Colonic mucosa (tissue), 4 donors: ENCODE measurements at places on chromosomes 13 and 19. TPM values are rescaled to one million over a fixed set of nuclear protein-coding genes. Genes with fewer than 3 reads are reported as not detected.
A peak's percentile ranks its signal among the peaks of the same experiment; 100 is the strongest.

Gene NKG7
- 2.3 TPM for total RNA-seq

Gene FFAR2
- 0.82 TPM for total RNA-seq

Gene GPR12
- total RNA-seq, result 0.30 TPM

Gene MEDAG
- total RNA-seq, result 2.6 TPM

Gene CYP2S1
- 152 TPM for total RNA-seq

Gene PPM1N
- total RNA-seq, result 1.7 TPM

Gene LRRC25
- total RNA-seq, result 3.9 TPM

Gene PRR22
- total RNA-seq, result 1.4 TPM

Gene PNMA8C
- total RNA-seq, result 0.08 TPM

Gene KRTDAP
- total RNA-seq, result not detected

Gene SIGLEC14
- total RNA-seq, result 1.5 TPM

DNA sequence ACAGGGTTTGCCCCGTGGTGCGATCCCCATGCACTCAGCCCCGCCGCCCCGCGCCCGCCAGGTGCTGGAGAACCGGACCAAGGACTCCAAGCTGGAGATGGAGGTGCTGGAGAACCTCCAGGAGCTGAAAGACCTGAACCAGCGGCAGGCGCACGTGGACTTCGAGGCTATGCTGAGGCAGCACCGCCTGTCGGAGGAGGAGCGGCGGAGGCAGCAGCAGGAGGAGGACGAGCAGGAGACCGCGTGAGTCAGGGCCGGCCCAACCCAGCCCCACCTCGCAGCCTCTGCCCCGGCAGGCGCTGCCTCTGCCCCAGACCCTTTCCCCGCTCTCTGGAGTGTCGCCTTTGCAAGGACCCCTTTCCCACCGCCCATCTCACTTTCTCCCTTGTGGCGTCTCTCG, 11.3 kb downstream of the YJU2 start:
- H3K4me3 ChIP-seq, result no peak overlapping the region
- no peak overlapping the region for H3K27ac ChIP-seq
- H3K27me3 ChIP-seq, result no peaks in the 10 kb centered on the region
- no peak for DNase-seq
- H3K4me1 ChIP-seq, result no peaks in the 10 kb centered on the region
- peaks cover 11% of the 10 kb centered on the region for H3K36me3 ChIP-seq

DNA sequence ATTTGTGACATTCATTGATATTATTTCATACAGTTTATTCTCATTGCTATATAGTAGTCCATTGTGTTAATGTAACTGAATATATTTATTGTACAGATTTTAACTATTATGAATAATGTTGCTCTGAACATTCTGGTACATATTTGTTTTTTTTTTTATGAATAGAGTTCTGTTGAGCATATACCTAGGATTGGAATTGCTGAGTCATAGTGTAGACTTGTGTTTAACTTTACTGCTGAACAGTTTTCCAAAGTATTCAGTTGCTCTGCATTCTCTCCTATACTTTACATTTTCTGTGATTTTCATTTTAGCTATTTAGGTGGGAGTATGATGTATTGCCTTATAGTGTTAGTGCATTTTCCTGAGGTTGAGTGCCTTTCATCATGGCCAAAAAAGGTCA, 97.5 kb downstream of the MAB21L1 start:
- no peak overlapping the region for H3K27ac ChIP-seq
- no peak for DNase-seq
- H3K4me3 ChIP-seq, result no peak overlapping the region
- H3K36me3 ChIP-seq, result no peaks in the 10 kb centered on the region
- no peaks in the 10 kb centered on the region for H3K27me3 ChIP-seq

DNA sequence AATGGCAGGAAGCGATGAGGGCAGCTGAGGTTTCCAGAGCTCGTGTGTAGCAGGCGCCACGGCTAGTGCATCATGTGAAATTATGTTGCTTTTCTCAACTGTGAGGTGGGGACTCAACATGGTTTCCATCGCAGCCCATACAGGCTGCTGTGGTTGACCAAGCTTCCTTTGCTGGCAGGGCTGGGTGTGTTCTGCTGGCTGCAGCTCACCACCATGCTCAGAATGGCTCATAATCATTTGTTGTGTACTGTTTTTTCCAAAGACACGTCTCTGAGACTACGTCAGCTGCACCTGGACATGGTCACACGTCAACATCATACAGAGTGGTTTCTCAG, 16.1 kb upstream of the RASA3 start:
- no peak overlapping the region for H3K4me3 ChIP-seq
- no peaks in the 10 kb centered on the region for H3K4me1 ChIP-seq
- H3K27me3 ChIP-seq, result no peaks in the 10 kb centered on the region
- H3K27ac ChIP-seq, result no peak overlapping the region
- peak; percentile 35 for DNase-seq

- peak overlapping the region; percentile 93 for H3K27ac ChIP-seq
- peak overlapping the region; percentile 84 for H3K4me3 ChIP-seq
- DNase-seq, result peak; percentile 76
These were observed 2.0 kb downstream of the RAB20 start for GRCh38 chr13:110559429-110559943.

- H3K4me3 ChIP-seq, result no peak overlapping the region
- no peak overlapping the region for H3K27ac ChIP-seq
- H3K4me1 ChIP-seq, result no peaks in the 10 kb centered on the region
- no peaks in the 10 kb centered on the region for H3K36me3 ChIP-seq
These were observed 38.9 kb downstream of the ATP12A start for GRCh38 chr13:24719139-24719538.

DNA sequence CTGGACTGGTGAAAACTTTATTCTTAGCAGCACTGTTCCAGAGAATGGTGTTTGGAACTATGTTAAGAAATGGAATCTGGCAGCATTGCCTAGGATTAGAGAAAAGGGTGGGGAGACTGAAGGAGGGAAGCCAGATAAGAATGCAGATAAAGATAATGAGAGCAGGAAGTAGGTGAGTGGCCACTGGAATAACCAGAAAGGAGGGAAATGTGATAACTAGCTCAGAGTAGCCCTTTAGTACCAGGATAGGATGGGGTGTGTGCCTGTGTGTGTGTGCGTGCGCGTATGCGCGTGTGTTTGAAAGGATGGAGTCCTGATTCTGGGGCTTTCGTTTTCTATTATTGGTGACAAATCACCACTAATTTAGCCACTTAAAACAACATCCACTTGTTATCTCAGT, 33.4 kb upstream of the FRY start:
- H3K36me3 ChIP-seq, result no peaks in the 10 kb centered on the region
- H3K27me3 ChIP-seq, result no peaks in the 10 kb centered on the region
- H3K4me3 ChIP-seq, result no peak overlapping the region
- H3K4me1 ChIP-seq, result no peaks in the 10 kb centered on the region
- no peak overlapping the region for H3K27ac ChIP-seq

- H3K4me1 ChIP-seq, result no peaks in the 10 kb centered on the region
- no peaks in the 10 kb centered on the region for H3K27me3 ChIP-seq
- DNase-seq, result no peak
- H3K36me3 ChIP-seq, result peaks cover 11% of the 10 kb centered on the region
These were observed 21.9 kb upstream of the WTIP start for GRCh38 chr19:34459614-34460013.

DNA sequence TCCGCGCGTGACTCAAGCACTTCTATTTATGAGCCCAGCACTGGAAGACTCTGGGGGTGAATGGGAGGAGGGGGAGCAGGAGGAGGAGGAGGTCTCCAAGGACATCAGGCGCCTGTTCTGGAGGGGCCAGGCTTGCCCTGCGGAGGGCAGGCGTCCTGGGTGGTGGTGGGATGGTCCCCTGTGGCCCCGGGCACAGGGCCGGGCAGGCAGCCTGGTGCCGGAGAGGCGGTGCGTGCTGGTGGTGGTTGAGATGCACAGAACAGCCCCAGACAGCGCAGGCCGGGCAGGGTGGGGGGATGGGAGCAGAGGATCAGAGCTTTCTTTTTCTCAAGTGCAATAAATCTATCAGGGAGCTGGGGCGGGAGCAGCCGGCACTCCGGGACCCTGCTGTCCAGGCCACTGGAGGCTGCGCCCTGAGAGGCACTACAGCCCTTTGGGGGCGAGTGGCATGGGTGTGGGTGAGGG, 14.0 kb downstream of the NKPD1 start:
- no peak for DNase-seq
- peaks cover 9% of the 10 kb centered on the region for H3K27me3 ChIP-seq
- no peaks in the 10 kb centered on the region for H3K36me3 ChIP-seq
- H3K27ac ChIP-seq, result no peak overlapping the region
- H3K4me3 ChIP-seq, result no peak overlapping the region
- H3K4me1 ChIP-seq, result peaks cover under 1% of the 10 kb centered on the region

DNA sequence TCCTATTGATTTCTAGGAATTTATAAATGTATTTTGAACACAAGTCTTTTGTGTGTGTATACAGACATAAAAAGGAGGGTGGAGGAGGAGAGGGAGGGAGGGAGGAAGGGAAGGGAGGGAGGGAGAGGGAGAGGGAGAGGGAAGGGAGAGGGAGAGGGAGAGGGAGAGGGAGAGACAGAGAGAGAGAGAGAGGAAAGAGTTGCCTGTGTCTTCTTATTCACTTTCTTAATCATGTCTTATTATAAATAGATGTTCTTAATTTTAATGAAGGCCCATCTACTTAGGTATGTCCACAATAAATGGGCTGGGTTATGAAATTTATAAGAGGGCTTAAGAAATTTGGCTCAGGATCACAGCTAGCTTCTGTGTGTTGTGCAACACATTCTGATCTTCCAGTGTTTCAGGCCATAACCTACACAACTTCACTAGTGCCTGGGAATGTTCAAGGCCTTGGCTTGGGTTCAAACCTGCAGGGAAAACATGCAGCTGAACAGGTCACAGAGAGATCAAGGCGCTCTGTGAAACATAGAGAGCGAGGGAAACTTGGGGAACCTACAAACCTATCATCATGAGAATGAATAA, 39.3 kb downstream of the ZNF45 start:
- H3K4me3 ChIP-seq, result no peak overlapping the region
- H3K27me3 ChIP-seq, result no peaks in the 10 kb centered on the region
- no peaks in the 10 kb centered on the region for H3K36me3 ChIP-seq
- DNase-seq, result no peak
- no peak overlapping the region for H3K27ac ChIP-seq

- H3K27me3 ChIP-seq, result no peaks in the 10 kb centered on the region
- no peaks in the 10 kb centered on the region for H3K4me1 ChIP-seq
- no peak for DNase-seq
- H3K4me3 ChIP-seq, result no peak overlapping the region
- H3K36me3 ChIP-seq, result no peaks in the 10 kb centered on the region
- H3K27ac ChIP-seq, result no peak overlapping the region
These were observed 5.8 kb upstream of the ILF3 start for GRCh38 chr19:10648360-10648759.

GRCh38 chr19:1373042-1373533, 10.6 kb upstream of the NDUFS7 start:
- no peaks in the 10 kb centered on the region for H3K4me1 ChIP-seq
- no peak for DNase-seq
- no peak overlapping the region for H3K27ac ChIP-seq
- H3K4me3 ChIP-seq, result no peak overlapping the region

DNA sequence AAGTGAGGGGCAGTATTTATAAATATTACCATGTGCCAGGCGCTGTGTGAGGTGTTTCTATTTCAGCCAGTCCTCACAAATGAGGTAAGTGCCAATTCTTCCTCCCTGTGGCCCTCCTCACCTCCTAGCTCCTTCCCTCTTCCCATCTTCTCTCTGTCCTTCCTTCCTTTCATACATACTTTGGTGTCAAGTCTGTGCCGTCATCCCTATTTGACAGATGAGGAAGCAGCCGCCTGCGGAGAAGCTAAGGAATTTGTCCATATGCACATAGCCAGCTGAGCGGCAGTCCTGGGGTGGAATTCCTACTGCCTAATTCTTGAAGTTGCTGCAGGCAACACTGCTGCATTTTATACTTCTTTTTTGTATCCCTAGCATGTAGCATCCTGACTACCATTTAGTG, 150.8 kb downstream of the B3GLCT start:
- no peaks in the 10 kb centered on the region for H3K4me1 ChIP-seq
- no peak for DNase-seq
- H3K27ac ChIP-seq, result no peak overlapping the region
- no peaks in the 10 kb centered on the region for H3K36me3 ChIP-seq

DNA sequence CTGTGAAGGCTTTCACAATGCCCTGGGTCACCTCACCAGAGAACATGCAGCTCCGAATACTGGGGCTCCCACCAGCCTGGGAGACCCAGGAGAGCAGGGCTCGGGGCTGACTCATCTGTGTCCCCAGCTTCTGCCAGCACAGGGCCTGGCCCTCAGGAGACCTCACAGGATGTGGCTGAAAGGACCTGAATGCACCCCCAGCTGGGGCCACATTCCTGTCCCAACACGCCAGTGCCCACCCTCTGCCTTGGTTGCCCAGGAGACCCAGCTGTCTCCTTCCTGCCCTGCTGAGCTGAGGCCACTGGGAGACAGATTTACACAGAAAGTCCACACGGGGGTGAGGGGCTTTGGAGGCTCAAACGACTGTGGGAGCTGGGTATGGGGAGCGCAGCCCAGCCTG, 11.9 kb downstream of the BCAT2 start:
- DNase-seq, result no peak
- H3K27me3 ChIP-seq, result no peaks in the 10 kb centered on the region
- H3K27ac ChIP-seq, result no peak overlapping the region
- H3K36me3 ChIP-seq, result no peaks in the 10 kb centered on the region

DNA sequence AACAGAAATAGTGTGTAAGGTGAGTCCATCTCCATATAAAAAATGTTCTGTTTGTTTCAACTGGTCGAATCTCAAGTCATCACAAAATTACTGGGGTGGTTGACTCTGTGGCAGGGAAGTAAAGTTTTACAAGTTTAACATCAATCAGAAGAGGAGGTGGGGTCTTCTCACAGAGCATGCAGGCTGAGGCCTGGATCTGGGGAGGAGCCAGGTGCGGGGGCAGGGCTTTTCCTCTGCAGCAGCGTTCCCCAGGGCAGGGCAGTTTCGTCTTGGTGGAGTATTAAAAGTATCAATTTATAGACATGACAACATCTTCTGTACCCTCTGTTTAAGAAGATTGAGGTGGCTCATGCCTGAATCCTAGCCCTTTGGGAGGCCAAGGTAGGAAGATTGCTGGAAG, 68.8 kb downstream of the SLC7A9 start:
- no peaks in the 10 kb centered on the region for H3K36me3 ChIP-seq
- no peak overlapping the region for H3K27ac ChIP-seq
- DNase-seq, result no peak

- no peaks in the 10 kb centered on the region for H3K36me3 ChIP-seq
- no peak overlapping the region for H3K4me3 ChIP-seq
- no peak for DNase-seq
- no peak overlapping the region for H3K27ac ChIP-seq
- no peaks in the 10 kb centered on the region for H3K27me3 ChIP-seq
These were observed 475.9 kb upstream of the HTR2A start for GRCh38 chr13:47372751-47373150.
